OCI-LY7 (cell line): ENCODE measurements at places on chromosomes 7 and 10.

- DNase-seq: no peak
Measured at GRCh38 chr10:101631821-101632475, 43.8 kb downstream of the DPCD start.

DNA sequence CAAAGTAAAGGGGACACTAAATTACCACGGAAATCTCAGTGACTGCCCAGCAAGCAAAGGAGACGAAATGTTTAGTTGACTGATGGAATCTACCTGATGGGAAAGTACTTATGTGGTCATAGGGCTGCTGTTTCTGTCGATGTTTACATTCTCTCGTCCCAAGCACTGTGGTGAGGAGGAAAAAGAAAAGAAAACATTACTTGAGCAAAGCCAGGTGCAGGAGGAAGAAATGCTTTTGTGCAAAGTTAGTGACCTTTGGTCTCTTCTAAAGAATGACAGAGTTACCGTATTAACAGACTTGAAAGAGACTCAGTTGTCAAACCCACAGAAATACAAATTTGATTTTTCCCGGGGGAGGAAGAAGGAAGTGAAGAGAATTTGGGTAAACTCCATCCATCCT, 43.3 kb upstream of the FMC1 start:
- DNase-seq: no peak

- no peak for DNase-seq
Measured at GRCh38 chr7:135717693-135718092, 10.3 kb downstream of the SLC13A4 start.

GRCh38 chr10:25304606-25305005, 129.8 kb downstream of the GPR158 start:
- no peak for DNase-seq

- DNase-seq: no peak
Measured at GRCh38 chr7:116259156-116259870, 49.0 kb downstream of the TES start.

GRCh38 chr7:40288827-40289226, 154.0 kb downstream of the SUGCT start:
- DNase-seq: no peak

GRCh38 chr10:97499561-97500296, 1.0 kb downstream of the UBTD1 start:
- DNase-seq: no peak

GRCh38 chr7:116011584-116011983, 19.0 kb downstream of the TFEC start:
- no peak for DNase-seq

- DNase-seq: peak; percentile 47
Measured at GRCh38 chr10:97640868-97641811, 669 bp downstream of the PI4K2A start.

- DNase-seq: no peak
Measured at GRCh38 chr7:142383841-142384492, 126.1 kb upstream of the PRSS58 start.

GRCh38 chr10:106424054-106424453, 740.5 kb downstream of the SORCS1 start:
- no peak for DNase-seq

GRCh38 chr10:123462246-123462645, 203.9 kb upstream of the GPR26 start:
- DNase-seq: no peak
